ENCODE measurements at places on chromosomes 12 and 14. TPM values are rescaled to one million over a fixed set of nuclear protein-coding genes. Genes with fewer than 3 reads are reported as not detected.

DAAM1 gene
- 192 TPM for total RNA-seq

GRCh38 chr12:116677202-116677661 lies 60.6 kb downstream of the SPRING1 start:
- H3K36me3 ChIP-seq = no peaks in the 10 kb centered on the region
- H3K4me3 ChIP-seq = no peak overlapping the region
- H3K4me1 ChIP-seq = peaks cover 6% of the 10 kb centered on the region
- no peaks in the 10 kb centered on the region for H3K27me3 ChIP-seq
- no peak for DNase-seq

- H3K27ac ChIP-seq = no peak overlapping the region
- H3K4me3 ChIP-seq = no peak overlapping the region
- DNase-seq = no peak
- no peaks in the 10 kb centered on the region for H3K4me1 ChIP-seq
These were observed 364.5 kb downstream of the PAWR start for GRCh38 chr12:79326222-79326621.

GRCh38 chr14:69880893-69881292 lies 1.7 kb downstream of the SMOC1 start:
- H3K4me1 ChIP-seq = peaks cover 11% of the 10 kb centered on the region
- no peak for DNase-seq
- no peak overlapping the region for H3K4me3 ChIP-seq
- no peaks in the 10 kb centered on the region for H3K36me3 ChIP-seq
- no peak overlapping the region for H3K27ac ChIP-seq
- H3K27me3 ChIP-seq = peaks cover 49% of the 10 kb centered on the region

DNA sequence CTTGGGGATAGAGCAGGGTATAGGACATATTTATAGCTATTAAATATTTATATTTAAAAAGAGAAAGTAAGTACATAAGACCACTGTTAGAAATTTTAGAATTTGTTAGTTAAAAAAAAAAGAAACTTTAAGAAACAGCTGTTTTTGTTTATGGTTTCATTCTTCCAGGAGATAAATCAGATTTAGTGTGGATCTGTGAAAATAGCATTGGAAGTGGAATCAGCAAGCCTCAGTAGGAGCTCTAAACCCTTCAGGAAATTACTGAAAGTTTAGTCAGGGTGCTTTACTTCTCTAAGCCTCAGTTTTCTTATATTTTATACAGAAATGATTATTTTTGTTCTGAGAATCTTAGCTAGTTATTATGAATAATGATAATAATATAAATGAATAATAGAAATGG lies 316.0 kb upstream of the NOVA1 start:
- H3K27ac ChIP-seq = peak overlapping the region; percentile 29
- H3K4me3 ChIP-seq = no peak overlapping the region
- peaks cover 9% of the 10 kb centered on the region for H3K4me1 ChIP-seq
- H3K27me3 ChIP-seq = no peaks in the 10 kb centered on the region
- no peaks in the 10 kb centered on the region for H3K36me3 ChIP-seq

MNAT1 gene
- 15.9 TPM for total RNA-seq
